ENCODE measurements at places on chromosomes 16 and 17.
A peak's percentile ranks its signal among the peaks of the same experiment; 100 is the strongest.

DNA sequence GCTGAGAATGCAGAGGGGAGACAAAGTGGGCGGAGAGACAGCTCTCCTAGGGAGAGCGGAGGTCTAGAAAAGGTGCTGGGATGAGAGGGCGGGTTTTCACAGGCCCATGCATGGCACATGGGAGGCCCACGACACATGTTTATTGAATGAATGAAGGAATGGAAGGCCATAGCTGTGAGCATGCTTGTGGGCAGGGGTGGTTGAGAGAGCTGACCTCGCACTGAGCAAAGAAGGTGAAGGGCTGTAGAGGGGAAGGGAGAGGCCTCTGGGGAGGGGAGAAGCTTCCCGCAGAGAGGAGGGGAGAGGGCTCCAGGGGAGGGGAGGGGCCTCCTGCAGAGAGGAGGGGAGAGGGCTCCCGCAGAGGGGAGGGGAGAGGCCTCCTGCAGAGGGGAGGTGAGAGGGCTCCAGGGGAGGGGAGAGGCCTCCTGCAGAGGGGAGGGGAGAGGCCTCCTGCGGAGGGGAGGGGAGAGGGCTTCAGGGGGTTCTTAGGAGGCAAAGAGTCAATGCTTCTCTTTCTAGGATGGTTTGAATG, 27.3 kb downstream of the SDK2 start:
- DNase-seq = no peak

DNA sequence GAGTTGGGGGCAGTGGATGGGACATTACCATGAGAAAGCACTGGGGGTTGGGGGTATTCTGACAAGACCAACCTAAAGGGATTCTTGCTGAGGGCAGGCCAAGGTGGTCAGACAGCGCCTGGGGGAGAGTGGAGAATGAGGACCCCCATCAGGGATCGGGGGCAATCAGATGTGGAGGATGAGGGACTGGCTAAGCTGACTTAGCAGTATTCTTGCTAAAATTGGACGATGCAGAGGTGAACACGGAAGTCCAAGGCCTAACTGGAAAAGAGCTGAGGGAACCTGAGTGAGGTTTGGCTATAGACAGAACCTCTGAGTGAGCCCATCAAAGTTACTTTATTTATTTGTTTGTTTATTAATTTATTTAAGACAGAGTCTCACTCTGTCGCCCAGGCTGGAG, 9.2 kb downstream of the QPRT start:
- DNase-seq = no peak

DNA sequence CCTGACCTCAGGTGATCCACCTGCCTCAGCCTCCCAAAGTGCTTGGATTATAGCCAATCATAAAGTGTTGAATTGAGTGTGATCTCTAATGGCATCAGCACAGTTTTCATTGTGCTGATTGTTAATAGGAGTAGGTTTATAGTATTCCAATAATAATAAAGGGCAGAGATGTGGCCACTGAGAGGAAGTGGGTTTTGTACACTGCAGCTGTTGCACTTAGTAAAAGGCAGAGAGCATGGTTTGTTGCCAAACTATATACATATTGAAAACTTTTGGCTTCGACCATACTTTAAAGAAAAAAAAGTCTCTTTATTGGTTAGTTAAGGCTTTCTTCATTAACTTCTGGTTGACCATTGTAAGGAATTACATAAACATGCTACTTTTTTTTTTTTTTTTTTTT, 185.9 kb downstream of the CDK5R1 start:
- DNase-seq = no peak

- peak; percentile 16 for DNase-seq
Measured at GRCh38 chr17:73068322-73069153, 23.9 kb downstream of the SLC39A11 start.

DNA sequence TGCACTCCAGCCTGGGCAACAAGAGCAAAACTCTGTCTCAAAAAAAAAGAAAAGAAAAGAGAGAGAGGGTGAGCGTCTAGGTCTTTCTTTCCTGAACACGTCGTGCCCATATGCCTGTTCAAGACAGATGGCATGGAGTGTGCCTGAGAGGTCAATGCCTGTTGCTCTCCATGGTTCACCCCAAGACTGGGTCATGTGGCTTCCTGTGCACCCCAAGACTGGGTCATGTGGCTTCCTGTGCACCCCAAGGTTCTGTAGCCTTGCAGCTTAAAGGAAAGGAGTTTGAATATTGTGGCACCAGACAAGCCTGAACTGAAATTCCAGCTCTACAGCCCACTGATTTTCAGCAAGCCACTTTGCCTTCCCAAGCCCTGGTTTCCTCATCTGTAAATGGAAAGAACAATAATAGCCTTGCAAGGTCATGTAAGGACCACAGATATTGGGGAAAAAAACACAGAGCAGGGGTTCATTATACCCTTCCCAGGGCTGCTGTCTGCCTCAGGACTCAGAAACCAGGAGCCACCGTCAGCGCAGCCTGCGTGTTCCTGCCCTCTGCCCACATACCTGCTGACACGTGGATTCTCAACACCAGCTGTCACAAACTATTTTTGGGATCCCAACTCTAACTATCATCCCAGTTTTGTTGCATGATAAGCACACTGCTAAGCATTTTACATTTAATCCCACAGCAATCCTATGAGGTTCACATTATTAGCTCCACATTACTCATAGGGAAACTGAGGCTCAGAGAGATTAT, 18.0 kb upstream of the NAGS start:
- DNase-seq = no peak

DNA sequence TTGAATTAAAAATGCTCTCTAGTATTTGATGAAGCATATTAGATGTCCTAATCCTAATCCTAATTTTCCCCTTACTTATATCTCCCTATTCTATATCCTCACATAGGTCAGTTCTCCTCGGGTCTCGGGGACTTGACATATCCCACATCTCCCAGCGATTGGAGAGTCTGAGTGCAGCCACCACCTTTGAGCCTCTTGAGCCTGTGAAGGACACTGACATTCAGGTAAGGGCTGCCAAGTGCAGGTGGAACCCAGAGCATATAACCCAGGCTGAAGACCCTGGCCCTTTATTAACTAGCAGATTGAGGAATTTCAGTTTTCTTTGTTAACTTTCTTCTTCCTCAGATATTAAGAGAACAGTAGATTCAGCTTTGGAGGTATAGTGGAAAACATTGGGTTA, 28.5 kb downstream of the NUP93 start:
- no peak for DNase-seq

GRCh38 chr17:17724307-17725010, 43.2 kb downstream of the RAI1 start:
- DNase-seq = no peak

- peak; percentile 67 for DNase-seq
Measured at GRCh38 chr16:57998486-57998885, 2.0 kb downstream of the ZNF319 start.
